ENCODE measurements at places on chromosomes 12 and 14. TPM values are rescaled to one million over a fixed set of nuclear protein-coding genes. Genes with fewer than 3 reads are reported as not detected.

- no peak for DNase-seq
These were observed 104.4 kb downstream of the DAD1 start for GRCh38 chr14:22484632-22485031.

DNA sequence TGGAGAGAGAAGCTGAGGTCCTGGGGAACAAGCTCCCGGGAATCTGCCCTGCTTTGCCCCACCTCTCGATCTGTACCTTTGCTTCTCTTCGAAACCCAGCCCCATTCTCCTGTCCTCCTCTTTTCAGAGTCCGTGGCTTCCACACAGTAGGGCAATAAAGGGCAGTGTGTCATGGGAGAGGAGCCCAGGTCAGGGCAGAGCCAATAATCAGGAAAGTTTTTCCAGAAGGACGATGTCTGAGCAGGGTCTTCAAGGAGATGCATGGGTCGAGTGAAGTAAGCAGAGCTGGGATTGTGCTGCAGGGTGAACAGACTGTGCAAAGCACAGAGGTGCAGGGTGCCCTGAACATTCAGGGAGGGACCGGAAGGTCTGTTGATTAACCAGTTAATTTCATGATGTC is 22.1 kb upstream of the SERPINA4 start:
- peak; percentile 62 for DNase-seq

- DNase-seq: no peak
These were observed 91.8 kb upstream of the RIN3 start for GRCh38 chr14:92421751-92422150.

- DNase-seq: no peak
These were observed 848.7 kb downstream of the NRXN3 start for GRCh38 chr14:79018836-79019235.

- DNase-seq: no peak
These were observed 177.9 kb upstream of the NUDT4 start for GRCh38 chr12:93199831-93200236.

DNA sequence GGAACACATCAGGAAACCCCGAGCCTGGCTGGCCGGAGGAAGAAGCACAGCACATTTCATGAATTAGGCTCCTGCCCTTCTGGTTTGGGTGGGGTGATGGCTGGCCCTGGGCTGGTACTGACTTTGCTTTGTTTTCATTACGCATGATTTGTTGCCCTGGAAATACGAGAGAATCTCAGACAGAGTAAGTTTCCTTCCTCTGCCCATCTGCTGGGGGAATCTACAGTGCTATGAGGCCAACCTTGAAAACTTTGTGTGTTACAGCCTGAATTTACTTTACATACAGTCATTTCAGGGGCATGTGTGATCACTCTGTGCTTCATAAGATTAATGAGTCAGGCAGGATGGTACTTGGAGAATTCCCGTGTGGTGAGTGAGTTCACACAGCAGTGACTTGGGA is 20.5 kb upstream of the SLC5A8 start:
- DNase-seq: no peak

DDIT3 gene
- total RNA-seq: 32.2 TPM
